ENCODE measurements at places on chromosomes 13 and 19. TPM values are rescaled to one million over a fixed set of nuclear protein-coding genes. Genes with fewer than 3 reads are reported as not detected.

Gene S1PR2
- 1.2 TPM for polyA plus RNA-seq

DNA sequence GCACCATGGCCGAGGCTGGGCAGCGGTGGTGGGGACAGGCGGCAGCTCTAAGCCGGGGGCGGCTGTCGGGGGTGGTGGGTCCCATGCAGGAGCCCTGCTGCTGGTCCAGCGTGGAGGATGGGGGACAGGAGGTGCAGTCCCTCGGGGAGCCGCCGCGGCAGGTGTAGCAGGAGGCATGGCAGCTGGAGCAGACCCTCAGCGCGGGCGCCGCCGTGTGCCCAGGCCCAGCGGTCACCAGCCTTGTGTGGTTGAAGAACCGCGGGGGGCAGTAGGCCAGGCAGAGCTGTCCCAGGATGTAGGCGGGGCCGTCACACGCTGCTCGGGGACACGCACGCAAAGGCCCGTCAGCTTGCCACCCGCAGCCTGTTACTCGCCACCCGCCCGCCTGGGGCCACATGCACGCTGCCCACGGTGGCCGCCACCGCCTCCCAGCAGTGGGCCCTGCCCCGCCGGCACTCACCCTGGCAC is 2.9 kb upstream of the C19orf25 start:
- no peak for DNase-seq

Gene FCAR
- polyA plus RNA-seq: 0.39 TPM

Gene ZNF564
- polyA plus RNA-seq: 3.3 TPM

Gene SIAH3
- not detected for polyA plus RNA-seq

GRCh38 chr13:31986676-31987470 is 44.7 kb upstream of the FRY start:
- no peak for DNase-seq

Gene SIGLEC12
- polyA plus RNA-seq: 0.05 TPM

GRCh38 chr19:1239796-1240737 is 1.5 kb upstream of the ATP5F1D start:
- peak; percentile 82 for DNase-seq

Gene APC2
- 0.06 TPM for polyA plus RNA-seq

- no peak for DNase-seq
Observed at GRCh38 chr13:100536643-100537180, 51.9 kb downstream of the GGACT start.

- no peak for DNase-seq
Observed at GRCh38 chr19:13022859-13023636, 27.8 kb downstream of the NFIX start.

Gene GJB6
- polyA plus RNA-seq: not detected

GRCh38 chr13:25920277-25920676 is 131.5 kb downstream of the SHISA2 start:
- DNase-seq: no peak

DNA sequence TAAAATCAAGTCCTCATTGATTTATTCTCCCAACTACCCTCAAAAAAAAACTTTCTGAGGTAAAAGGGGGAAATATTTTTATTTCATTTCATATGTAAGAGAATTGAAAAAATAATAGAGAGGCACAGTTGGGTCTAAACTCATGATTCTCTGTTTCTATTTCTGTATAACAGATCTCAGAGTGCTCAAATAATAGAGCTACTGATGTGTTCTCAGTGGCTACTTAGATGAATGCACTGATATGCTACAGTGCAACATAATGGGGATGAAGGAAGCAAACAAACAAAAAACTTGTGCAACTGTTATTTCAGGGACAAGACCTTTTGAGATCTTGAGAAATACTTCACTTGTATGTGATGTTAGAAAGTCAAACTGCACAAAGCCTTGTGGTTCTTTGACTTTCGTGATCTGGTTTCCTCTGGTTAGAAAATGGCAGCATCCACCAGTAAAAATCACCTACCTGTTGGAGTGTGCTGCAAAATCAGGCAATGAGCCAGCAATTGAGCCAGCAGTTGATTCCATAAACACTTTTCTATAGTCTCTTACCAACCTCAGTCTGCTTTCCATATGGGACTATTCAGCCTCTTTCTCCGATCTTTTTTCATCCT is 9.7 kb upstream of the DACH1 start:
- no peak for DNase-seq

DNA sequence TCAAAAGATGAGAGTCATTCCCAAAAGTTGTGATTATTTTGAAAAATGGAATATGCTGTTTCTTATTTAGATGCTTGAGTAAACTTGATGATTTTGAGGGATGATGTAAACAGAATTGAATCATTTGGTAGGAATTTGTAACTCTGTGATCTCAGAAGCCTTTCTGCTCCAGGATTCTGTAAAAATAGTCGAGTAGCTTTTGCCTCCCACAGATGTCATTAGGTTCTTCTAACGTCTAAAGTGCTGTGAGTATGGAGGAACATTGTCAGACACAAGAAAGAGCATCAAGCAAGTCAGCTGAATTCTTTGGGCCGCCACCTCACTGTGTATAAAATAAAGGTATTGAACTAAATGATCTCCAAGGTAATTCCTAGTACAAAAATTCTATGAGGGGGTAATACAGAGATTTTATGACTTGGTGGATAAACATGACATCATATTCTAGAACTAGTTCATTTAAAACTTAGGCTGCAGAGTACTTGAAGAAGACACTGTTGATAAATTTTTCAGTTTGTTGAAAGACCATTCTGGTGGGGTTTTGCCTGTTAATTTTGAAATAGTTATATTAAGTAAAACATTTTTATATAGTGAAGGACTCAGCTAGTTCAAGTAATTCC is 1.4 kb upstream of the GPR183 start:
- DNase-seq: no peak

Gene SIGLEC10
- 8.0 TPM for polyA plus RNA-seq

DNA sequence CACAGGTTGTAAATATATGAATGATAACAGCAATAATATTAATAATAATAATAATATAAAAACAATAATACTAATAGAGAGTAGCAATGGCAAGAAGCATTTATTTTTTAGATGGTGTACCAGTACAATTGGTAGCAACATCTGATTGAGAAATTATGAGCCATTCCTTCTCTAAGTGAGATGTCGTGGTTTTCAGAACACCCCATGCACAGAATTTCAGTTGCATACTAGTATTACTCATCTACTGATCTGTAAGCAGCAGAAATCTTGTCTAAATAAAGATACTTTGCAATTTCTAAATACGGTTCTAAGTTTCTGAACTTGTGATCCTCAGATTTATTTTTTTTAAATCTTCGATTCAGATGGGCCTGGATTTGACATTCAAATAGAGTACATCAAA is 788.0 kb upstream of the ATXN8OS start:
- no peak for DNase-seq

DNA sequence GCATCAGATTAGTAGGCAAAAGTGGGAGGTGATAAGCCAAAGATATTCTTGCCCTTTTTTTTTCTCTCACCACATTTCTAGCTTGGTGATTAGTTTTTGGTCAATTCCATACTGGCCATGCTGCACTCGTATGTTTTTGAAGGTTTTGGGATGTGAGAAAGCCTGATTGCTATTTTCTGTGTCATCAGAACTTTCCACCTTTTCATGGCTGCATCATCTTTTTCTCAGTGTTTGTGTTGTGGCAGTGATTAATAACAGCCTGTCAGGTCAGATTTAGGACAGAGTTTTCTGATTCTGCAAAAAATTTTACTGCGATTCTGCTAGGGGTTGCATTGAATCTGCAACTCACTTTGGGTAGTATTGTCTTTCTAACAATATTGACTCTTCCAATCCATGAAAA is 32.9 kb downstream of the PSG1 start:
- no peak for DNase-seq

DNA sequence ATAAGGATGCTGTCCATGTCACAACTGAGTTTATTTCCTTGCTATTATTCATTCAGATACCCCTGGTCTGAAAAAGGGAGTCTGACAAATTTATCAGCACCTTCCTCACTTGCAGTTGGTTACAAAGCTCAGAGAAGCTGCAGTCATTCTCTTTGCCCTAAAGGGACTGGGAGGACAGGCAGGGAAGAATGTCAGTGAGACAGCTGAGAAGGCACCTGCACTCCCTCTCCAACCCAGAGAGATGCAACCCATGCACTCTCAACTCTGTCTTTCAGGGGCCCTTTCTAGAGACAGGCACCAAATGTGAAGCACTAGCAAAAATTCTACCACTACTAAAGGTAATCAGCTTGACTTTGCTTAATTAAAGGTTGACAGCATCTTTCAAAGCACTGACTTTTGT is 83.3 kb downstream of the CRYL1 start:
- no peak for DNase-seq

- peak; percentile 93 for DNase-seq
Observed at GRCh38 chr19:55301459-55302317, 17.9 kb downstream of the BRSK1 start.
